Inflammatory macrophage treated with lipopolysaccharide for 4 hours (primary cell): ENCODE measurements at places on chromosomes 11 and 22.

DNA sequence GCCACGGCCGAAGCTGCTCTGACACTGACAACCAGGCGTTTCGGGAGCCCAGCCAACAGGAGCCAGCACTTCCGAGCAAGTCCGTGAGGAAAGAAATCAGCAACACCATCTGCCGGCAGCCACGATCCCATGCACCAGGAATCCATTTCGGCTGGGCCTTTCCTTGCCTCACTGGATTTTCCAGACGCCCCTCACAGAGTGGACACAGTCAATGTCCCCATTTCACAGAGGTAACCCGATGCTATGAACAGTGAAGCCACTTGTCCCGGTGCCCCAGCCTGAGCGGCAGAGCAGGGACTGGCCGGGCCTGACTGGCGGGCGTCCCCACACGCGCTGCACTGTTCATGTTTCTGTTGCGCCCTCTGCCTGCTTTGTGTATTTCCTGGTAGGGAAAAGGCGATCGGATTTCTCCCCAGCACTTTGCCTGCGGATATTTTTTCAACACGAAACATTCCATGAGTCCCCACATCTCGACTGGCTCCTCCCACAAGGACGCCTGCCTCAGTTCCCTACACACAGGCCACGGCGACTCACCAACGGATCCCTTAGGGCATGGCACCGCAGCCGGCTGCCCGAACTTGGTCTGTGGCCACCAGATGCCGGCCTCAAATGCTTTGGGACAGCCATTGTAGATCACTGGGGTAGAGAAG lies 55.3 kb downstream of the TRMU start:
- no peak for DNase-seq

DNA sequence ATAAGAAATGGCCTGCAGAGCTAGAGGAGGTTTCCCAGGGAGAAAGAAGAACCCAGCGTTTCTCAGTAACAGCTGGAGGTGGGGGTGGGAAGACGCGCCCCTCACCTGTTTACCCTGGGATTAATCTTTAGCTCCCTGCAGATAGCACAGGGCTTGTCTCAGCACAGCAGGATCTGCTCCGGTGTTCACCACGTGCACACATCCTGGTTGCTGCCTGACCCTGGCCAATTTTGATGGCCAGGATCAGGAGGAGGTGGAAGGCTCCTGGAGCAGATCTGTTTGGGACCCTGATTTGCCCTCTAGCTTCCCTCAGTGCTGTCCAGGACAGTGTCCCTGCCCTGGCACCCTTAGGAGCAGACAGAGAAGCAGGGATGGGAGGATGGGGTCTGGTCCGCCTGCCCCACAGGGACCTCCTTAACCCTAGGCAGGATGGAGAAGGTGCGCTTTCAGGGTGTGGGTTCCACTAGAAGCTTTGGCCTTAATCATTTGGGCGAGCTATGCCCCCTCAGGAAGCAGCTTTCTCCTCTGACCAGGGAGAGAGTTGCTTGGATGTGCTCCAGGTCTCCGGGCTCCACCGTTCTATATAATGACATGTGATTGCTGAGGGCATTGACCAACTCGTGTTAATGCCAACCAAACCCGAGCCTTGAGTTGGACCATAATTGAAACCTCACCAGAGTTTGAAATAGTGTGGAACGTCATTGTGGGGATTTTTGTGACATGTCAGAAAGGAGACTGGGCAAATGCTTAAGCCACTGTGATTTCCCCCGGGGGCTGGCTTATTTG lies 19.3 kb downstream of the UPB1 start:
- DNase-seq: no peak

- DNase-seq: peak; percentile 59
Measured at GRCh38 chr11:15819679-15820286, 536.6 kb downstream of the SOX6 start.

DNA sequence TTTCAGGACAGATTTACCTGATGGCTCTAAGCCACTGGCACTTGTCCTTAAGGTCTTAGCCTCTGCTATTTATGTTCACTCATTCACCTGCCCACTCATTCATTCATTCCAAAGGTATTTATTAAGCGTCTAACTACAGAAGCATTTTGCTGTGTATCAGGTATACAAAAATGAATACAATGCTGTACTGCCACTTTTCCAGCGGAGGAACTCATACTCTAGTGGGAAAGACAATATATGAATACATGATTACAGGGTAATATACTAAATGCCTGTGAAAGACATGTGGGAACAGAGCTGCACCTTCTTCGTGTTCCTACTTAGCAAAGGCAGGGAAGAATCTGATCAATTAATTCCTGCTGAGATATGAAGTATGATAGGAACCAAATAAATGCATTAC lies 43.7 kb downstream of the CLMP start:
- DNase-seq: no peak

- DNase-seq: no peak
Measured at GRCh38 chr11:79331203-79331901, 109.5 kb downstream of the TENM4 start.

- DNase-seq: peak; percentile 69
Measured at GRCh38 chr11:35905646-35906276, 38.1 kb upstream of the LDLRAD3 start.

- DNase-seq: no peak
Measured at GRCh38 chr11:121367844-121368225, 75.3 kb downstream of the SC5D start.

DNA sequence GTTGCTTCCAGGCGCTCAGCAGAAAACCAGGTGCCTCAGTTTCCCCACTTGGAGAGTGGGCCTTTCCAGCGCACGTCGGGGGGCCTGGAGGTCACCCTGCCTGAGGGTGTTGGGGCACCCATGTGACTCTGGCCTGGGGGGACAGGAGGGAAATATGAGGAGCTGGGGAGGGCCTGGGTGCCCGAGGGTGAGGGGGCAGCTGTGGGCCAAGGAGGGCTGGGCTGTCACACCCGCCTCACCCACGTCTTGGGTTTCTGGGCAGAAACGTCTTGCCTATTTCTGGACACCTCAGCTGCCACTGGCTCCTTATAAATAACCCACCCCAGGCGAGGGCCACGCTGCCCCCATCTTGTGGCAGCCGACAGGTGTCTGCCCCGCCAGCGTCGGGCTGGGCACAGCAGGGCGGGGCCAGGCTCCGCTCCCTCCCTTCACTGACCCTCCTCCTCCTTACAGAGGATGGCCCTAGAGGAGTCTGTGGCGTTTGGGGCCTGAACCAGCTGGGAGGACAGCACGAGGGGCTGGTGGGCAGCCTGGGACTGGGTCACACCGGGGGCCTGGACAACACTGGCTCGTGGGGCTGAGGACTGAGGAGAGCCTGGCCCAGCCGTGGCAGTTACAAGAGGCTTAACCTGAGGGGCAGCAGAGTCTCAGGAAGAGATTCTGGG lies 1.5 kb downstream of the TNNT3 start:
- no peak for DNase-seq

DNA sequence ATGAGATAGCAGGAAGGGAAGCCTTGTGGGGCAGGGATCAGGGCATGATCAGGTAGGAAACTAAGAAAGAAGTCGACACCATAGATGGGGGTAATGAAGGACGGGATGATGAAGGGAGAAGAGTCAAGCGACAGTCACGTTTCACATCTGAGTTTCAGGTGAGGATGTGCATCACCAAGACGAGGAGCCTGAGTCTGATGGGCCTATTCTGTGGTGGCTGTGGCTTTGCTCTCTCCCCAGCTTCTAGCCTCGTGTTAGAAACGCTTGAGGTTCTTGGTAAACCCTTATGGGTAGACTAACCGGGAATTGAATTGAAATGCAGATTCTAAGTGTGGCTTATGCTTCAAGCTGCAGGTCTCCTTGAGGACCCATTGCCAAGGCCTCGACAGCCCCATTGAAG lies 45.6 kb upstream of the LMO1 start:
- no peak for DNase-seq

DNA sequence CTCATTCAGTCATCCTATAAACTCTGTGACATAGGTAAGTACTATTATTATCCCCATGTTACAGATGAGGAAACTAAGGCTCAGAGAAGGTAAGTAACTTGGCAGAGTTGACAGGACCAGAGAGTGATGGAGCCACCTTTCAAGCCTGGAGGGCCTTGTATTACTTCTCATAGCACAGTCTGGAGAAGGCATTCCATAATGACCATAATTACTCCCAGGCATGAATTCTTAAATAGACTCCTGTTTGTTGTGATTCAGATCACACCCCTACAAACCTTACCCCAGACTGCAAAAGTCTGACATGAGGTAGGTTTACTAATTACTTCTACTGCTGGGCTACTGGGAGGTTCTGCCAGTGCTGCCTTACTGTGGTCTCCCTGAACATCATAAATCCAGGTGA lies 77.0 kb downstream of the CD44 start:
- no peak for DNase-seq

GRCh38 chr22:42399315-42400271 lies 32.6 kb downstream of the NFAM1 start:
- no peak for DNase-seq

- DNase-seq: no peak
Measured at GRCh38 chr11:69193151-69193550, 37.4 kb downstream of the SMIM38 start.

DNA sequence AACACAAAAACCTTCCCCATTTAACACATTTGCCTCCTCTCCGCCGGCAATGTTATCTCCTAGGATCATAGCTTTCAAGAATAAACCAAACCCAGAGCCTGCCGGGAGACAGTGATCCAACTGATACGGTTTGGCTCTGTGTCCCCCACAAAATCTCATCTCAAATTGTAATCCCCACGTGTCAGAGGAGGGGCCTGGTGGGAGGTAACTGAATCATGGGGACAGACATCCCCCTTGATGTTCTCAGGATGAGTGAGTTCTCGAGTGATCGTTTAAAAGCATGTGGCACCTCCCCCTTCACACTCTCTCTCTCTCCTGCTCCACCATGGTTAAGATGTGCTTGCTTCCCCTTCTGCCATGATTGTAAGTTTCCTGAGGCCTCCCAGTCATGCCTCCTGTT lies 33.3 kb downstream of the RBFOX2 start:
- no peak for DNase-seq

- peak; percentile 58 for DNase-seq
Measured at GRCh38 chr11:47056261-47056915, 119.8 kb downstream of the CSTPP1 start.

DNA sequence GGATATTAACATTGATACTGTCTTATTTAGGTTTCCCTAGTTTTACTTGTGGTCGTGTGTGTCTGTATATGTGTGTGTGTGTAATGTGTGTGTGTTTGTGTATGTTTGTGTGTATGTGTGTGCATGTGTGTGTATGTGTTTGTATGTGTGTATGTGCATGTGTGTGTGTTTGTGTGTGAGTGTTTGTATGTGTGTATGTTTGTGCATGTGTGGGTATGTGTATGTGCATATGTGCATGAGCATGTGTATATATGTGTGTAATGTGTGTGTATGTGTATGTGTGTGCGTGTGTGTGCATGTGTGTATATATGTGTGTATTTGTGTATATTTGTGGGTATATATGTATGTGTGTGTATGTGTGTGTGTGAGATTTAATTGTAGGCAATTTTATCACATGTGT lies 17.3 kb upstream of the DNAL4 start:
- no peak for DNase-seq

DNA sequence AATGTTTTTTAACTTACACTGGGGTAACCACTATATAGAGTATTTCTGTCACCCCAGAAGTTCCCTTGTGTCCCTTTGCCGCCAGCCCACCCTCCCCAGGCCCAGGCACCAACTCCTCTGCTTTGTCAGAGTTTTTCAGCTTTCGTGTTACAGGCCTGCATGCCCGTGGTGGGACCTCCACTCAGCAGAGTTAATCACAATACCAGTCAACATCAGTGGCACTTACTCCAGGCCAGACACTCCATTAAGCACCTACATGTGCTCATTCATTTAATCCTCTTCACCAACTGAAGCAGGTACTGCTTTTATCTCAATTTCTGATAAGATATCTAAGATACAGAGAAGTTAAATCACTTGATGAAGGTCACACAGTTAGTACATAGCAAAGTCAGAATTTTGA lies 63.3 kb downstream of the LIF start:
- no peak for DNase-seq

DNA sequence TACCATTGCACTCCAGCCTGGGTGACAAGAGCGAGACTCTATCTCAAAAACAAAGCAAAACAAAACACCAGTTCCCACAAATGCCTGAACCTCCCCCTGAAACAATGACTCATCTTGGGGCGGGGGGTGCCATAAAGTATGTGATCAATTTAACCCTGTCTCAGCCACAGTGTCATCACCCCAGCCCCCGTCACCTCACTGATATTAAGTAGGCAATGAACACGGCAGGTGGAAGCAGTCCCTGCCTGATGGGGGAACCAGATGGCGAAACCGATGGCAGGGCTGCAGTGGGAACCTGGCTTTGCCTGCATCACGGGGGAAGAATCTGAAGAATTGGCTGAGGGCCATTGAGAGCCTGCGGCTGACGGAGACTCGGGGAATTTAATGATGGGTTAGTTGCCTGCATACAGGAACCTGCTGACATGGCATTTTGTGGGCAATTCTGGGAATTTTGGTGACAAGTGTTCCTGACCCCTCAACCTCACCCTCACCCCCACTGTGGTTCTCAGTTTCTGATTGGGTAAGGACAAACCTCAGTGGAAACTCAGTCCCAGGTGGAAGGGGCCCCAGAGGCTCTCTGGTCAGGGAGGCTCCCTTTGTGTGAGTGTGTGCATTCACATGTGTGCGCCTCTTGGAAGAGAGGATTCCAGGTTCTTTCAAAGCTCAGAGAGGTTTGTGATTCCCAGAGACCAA lies 39.1 kb upstream of the SHISAL1 start:
- peak; percentile 3 for DNase-seq

DNA sequence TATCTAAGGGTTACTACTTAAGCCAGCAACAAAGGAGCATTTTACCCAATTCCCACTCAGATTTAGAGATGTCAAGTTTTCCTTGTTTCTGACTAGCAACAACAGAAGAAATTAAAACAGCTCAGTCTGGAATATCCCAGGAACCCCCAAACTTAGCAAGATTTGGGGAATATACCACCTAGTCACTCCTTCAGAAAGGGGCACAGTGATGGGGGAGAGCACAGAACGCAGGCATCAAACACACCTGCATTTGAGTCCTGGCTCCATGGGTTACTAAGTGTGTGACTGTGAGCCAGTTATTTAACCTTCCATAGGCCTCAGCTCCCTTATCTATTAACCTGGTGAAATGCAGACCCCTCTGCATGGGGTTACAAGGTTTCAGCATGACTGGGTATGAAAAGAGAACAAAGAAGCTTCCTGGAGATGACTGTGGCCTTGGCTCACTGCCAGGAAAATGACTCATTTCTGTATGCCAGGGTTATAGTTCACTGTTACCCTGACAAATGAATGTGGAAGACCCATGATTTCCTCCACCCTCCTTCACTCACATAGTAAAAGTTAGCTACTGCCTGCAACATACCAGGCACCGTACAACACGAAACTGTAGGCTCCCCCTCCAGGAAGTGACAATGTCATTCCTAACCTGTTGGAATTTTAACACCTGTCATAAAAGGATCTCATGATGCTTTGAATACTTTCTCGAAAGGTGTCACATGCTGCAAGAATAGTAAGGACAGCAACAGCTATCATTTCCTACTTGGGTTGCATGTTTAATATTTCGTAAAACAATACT lies 79.6 kb downstream of the ME3 start:
- DNase-seq: peak; percentile 91
